ENCODE measurements at places on chromosomes 6 and 20.

GRCh38 chr6:65505736-65506135, 201.3 kb downstream of the EYS start:
- no peak for DNase-seq

- no peak for DNase-seq
These were observed 5.5 kb downstream of the CST7 start for GRCh38 chr20:24954566-24954965.

DNA sequence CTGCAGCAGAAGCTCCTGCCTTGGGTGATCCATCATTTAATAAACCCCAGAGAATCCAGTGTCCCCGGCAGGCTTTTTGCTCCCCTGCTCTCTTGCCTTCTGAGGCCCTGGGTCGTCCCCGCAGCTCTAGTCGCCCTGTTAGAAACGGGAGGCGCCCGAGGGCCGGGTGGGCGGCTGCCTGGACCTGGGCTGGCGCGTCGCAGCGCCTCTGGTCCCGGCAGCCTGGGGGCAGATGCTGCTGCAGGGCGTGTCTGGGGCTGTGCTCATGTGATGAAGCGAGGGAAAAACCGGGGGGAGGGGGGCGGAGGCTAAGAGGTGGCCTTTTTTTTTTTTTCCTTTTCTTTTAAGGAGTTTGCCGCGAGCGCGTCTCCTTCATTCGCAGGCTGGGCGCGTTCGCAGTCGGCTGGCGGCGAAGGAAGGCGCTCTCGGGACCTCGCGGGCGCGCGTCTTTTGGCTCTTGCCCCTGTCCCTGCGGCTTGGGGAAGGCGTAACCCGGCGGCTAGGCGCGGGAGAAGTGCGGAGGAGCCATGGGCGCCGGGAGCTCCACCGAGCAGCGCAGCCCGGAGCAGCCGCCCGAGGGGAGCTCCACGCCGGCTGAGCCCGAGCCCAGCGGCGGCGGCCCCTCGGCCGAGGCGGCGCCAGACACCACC, 394 bp downstream of the AKAP12 start:
- no peak for DNase-seq

- peak; percentile 25 for DNase-seq
These were observed 9.9 kb upstream of the PSMF1 start for GRCh38 chr20:1108437-1108920.

DNA sequence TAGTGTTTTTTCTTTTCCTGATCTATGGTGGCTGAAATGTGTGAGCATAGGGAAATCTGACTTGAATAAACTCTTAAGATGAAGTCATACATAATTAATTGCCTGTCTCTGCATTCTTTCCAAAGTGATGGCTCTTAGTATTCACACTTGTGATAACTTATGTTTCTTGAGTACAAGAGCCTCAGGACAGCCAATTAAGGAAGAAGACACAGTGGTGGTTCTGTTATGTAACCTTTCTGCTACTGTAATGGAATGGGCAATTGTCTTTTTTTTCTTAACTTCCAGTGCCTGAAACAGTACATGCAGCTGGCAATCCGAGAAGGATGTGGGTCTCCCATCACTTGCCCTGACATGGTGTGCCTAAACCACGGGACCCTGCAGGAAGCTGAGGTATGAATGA, 40.1 kb downstream of the RNF144B start:
- DNase-seq: no peak

GRCh38 chr20:38569747-38570525, 11.1 kb upstream of the ADIG start:
- DNase-seq: no peak

GRCh38 chr6:111591901-111592461, 13.7 kb downstream of the TRAF3IP2 start:
- DNase-seq: no peak

DNA sequence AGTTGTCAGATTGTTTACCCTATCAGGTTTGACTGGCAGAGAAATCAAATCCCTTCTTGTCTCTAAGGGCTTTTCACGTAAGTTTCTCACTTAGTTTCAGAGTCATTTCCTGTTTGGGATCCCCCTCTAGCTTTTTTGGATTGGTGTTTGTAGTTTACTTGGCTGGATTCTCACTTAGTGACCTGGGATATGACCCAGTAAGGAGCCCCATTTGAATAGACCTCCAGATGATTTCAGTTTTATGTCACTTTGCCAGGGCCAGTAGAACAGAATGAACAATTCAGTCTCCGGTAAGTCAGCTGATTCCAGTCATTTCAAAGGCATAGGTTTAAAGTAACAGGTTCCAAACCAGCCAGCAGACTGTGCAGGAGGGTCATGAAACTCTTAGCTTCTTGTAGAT, 8.2 kb downstream of the FAM135A start:
- no peak for DNase-seq

GRCh38 chr6:84065693-84066290, 32.2 kb downstream of the MRAP2 start:
- DNase-seq: no peak
